Neural crest cell (in vitro differentiated cells): ENCODE measurements at places on chromosomes 5 and 9. TPM values are rescaled to one million over a fixed set of nuclear protein-coding genes. Genes with fewer than 3 reads are reported as not detected.

CENPK gene
- total RNA-seq = 55.2 and 66.4 TPM in 2 replicates

SH3RF2 gene
- 0.72 and 1.0 TPM in 2 replicates for total RNA-seq

SPAAR gene
- total RNA-seq = not detected in 2 replicates

C1QTNF2 gene
- total RNA-seq = 0.42 and 0.43 TPM in 2 replicates

ERAP2 gene
- total RNA-seq = not detected in 2 replicates

LCN15 gene
- total RNA-seq = not detected in 2 replicates

- no peak for DNase-seq
These were observed 24.8 kb upstream of the ERAP2 start for GRCh38 chr5:96851312-96852062.

DNA sequence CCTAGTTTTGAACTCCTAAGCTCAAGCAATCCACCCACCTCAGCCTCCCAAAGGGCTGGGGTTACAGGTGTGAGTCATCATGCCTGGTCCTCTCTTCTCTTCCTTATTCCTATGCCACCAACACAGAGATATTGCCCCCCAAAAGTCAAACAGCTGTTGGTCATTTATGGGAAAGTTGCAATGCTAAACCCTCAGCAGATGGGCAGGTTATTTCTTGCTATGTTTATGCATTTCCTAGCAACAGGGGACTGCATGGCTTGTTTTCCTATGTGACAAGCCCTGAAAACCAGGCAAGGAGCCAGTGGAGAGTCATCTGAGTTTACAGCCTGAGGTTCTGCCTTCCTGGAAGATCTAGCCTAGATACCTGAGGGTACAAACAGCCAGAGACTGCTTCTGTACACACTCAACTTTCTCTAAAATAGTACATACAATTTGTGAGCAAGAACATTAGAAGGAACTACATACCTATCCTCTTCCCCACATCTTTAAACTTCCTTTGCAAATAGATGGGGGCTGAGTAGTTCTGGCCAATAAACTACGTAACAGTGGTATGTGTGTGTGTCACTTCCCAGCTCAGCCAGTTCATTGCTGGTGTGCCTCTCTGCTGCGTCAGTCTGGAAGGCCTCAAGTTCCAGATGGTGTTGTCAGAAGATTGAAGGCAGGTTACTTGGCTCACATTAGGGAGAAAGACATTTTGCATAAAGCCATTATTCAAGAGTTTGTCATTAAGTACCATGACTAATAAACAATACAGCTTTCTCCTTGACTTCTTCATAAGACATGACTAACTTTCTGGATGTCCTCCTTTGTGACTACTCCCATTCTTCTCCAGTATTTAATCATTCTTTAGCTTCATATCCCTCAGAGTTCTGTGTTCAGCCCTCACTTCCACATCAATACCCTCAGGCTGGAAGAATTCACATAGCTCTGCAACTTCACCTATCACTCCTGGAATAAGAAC lies 65.3 kb downstream of the CSNK1A1 start:
- no peak for DNase-seq

GRCh38 chr9:19620326-19620725 lies 168.5 kb downstream of the SLC24A2 start:
- DNase-seq = no peak

- DNase-seq = no peak
These were observed 3.7 kb upstream of the COL5A1 start for GRCh38 chr9:134637696-134638501.

DNA sequence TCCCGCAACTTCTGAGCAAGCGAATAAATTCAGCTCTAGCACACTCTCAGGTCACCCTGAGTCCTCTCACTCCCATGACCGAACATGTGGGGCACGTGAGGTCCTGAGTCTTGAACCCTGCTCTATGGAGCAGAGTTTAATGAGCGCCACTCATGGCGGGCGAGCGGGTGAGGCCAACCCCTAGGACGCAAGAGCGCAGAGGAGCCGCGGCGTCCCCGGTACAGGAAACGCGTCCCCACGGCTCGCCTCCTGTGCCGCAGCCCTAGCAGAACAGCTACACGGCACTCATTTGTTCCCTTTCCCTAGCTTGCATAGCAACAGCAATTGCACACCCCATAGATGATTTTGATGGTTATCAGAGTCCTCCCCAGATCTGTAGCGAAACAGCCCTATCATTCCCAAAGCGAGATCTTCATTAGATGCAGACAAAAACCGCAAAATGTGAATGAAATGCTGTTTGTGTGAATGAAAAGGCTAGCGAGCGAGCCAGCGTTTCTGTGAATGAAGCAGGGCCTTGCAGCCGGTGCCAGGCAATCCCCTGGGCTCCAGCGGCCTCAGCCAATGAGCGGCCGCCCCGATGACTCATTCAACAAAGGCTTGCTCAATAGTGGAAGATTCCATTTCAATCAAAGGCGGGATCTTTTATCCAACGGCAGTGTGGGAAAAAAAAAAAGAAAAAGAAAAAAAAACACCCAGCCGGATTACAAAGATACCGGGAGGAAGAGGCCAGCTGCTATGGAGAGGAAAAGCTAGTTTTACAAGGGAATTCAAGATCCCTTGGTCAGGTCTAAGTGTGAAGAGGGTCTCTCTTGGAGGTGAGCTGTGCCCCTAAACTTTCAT lies 1.5 kb upstream of the SHC3 start:
- peak; percentile 77 for DNase-seq

- no peak for DNase-seq
These were observed 34.3 kb downstream of the MRPL36 start for GRCh38 chr5:1765141-1765879.

DNA sequence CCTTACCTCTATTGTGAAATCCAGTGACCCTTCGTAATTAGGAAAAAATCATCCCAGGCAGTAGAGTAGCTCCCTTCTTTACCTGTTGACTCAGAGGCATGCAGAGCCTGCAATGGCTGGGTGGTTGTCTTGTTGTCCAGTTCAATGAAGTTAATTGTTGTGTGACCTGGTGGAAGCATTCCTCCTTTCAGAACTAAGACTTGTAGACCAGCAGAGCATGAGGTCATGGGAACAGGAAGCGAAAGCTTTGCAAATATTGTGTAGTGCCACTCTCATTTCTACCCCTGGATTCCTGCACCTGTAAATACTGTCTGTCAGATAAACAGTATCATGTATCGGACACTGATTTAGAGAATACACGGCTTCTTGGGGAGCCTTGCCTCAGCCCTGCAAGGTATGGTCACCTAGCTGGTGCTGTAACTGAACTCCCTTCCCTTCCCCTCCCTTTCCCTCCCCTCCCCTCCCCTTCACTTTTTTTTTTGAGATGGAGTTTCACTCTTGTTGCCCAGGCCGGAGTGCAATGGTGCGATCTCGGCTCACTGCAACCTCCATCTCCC lies 5.7 kb upstream of the PRXL2C start:
- DNase-seq = no peak

DNA sequence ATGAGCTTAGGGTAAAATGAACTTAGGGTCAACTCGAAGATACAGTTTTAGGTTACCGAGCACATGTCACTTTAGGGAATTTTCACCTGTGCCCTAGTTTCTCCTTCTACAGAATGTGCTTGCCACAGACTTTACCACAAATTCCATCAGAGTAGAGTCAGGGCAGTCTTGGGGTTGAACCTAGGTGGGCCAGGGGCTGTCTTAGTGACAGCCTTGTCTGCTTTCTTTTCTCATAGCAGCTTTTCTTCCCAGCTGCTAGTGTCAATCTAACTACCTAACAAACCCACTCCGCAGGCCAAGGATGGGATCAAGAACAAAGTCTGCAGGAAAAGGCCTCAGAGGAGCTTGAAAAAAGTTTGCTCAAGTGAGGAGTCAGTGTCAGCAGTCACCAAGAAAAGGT lies 458.1 kb upstream of the CDH18 start:
- no peak for DNase-seq

DNA sequence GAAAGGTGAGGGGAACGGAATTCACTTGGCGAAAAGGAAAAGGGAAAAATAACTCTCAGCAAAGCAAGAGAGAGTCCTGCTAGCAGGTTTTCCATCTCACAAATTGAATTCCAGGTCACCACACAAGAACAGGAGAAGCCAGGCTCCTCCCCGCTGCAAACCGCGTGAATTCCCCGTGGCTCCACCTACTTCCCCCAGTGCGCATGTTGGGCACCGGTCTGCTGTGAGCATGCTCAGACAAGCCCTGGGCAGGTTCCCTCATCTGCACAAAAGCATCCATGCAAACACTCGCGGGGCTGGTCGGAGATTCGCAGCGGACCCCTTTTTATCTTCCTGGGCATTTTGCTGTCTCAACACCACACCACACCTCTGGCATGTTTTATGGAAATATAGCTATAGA lies 58.5 kb upstream of the S1PR3 start:
- no peak for DNase-seq
